HT1080 (cell line): ENCODE measurements at places on chromosomes 2 and 18. TPM values are rescaled to one million over a fixed set of nuclear protein-coding genes. Genes with fewer than 3 reads are reported as not detected.
A peak's percentile ranks its signal among the peaks of the same experiment; 100 is the strongest.

The DAPL1 gene
- not detected in 2 replicates for total RNA-seq

The SPHKAP gene
- not detected in 2 replicates for total RNA-seq

The IHH gene
- not detected in 2 replicates for total RNA-seq

The PAIP2B gene
- total RNA-seq, result 0.08 and 0.10 TPM in 2 replicates

The UGT1A3 gene
- total RNA-seq, result not detected in 2 replicates

The LBX2 gene
- 0.84 and 4.0 TPM in 2 replicates for total RNA-seq

The ACMSD gene
- total RNA-seq, result not detected in 2 replicates

DNA sequence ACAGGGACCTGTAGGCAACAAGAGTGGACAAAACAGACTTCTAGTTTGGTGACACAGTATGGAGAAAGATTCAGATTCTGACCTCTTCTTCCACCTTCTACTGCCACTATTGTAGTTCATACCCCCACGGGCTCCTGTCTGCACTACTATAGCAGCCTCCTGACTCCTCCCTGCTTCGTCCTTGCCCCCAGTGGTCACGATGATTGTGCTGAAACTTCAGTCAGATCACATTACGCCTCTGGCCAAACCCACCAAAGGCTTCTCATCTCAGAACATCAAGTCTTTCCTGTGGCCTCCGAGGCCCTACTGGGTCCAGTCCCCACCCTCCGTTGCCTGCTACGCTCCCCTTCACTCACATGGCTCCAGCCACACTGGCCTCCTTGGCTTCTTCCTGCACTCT lies 147.6 kb downstream of the CYP26B1 start:
- DNase-seq, result no peak

DNA sequence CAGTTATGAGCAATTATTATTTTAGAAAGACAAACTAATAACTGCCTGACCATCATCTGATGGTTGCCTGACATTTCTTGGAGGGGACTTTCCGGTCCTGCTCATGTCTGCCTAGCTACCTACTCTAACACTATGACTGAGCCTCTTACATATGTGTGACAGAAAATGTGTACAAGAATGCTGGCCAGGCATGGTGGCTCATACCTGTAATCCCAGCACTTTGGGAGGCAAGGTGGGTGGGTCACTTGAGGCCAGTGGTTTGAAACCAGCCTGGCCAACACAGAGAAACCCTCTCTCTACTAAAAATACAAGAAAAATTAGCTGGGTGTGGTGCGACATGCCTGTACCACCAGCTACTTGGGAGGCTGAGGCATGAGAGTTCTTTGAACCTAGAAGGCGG lies 666.3 kb downstream of the KCNJ3 start:
- no peak for DNase-seq

GRCh38 chr18:75246721-75247610 lies 36.4 kb downstream of the TSHZ1 start:
- no peak for DNase-seq

GRCh38 chr2:96407041-96407918 lies 71.7 kb downstream of the NCAPH start:
- DNase-seq, result peak; percentile 30

DNA sequence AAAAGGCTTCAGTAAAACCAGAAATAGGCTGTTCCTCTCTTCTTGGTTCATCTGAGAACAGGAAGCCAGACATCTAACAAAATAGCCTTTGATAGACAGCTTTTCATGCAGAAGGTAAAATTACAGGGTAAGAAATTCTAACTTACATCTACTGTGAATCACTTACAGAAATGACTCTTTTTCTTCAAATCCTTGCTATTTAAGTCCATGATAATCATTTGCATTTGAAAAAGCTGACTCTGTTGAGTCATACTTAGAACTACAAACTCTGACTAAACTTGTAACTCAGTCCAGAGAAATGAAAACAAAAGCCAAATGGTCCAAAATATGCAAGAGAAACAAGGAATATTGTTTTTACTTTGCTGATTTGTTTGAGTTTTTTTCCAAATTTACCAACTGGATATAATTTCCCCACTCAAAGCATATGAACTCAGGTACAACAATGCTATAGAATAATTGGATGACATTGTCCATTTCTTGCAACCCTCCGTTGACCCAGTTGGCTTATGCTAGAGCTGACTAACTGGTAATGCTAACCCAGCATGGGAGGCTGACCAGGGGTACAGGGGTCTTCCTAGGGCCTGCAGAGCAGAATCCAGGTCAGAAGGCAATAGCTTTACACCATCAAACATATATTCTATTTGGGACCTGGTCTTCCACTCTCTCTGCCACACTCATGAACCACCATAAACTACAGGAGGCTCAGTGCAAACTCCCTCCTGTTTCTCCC lies 18.8 kb upstream of the MREG start:
- DNase-seq, result peak; percentile 75

GRCh38 chr2:11631462-11631861 lies 38.5 kb downstream of the NTSR2 start:
- DNase-seq, result no peak

- no peak for DNase-seq
These were observed 15.0 kb downstream of the CRACDL start for GRCh38 chr2:98921062-98921461.

GRCh38 chr2:58099096-58099769 lies 52.6 kb downstream of the VRK2 start:
- DNase-seq, result no peak

- DNase-seq, result no peak
These were observed 102.8 kb upstream of the CTDP1 start for GRCh38 chr18:79576686-79577351.

GRCh38 chr2:8552293-8552801 lies 129.5 kb upstream of the ID2 start:
- DNase-seq, result no peak

GRCh38 chr18:55349685-55350084 lies 238.3 kb downstream of the TCF4 start:
- no peak for DNase-seq

GRCh38 chr18:79479761-79480161 lies 84.0 kb downstream of the NFATC1 start:
- DNase-seq, result no peak

GRCh38 chr2:12804091-12804856 lies 87.5 kb downstream of the TRIB2 start:
- DNase-seq, result no peak

DNA sequence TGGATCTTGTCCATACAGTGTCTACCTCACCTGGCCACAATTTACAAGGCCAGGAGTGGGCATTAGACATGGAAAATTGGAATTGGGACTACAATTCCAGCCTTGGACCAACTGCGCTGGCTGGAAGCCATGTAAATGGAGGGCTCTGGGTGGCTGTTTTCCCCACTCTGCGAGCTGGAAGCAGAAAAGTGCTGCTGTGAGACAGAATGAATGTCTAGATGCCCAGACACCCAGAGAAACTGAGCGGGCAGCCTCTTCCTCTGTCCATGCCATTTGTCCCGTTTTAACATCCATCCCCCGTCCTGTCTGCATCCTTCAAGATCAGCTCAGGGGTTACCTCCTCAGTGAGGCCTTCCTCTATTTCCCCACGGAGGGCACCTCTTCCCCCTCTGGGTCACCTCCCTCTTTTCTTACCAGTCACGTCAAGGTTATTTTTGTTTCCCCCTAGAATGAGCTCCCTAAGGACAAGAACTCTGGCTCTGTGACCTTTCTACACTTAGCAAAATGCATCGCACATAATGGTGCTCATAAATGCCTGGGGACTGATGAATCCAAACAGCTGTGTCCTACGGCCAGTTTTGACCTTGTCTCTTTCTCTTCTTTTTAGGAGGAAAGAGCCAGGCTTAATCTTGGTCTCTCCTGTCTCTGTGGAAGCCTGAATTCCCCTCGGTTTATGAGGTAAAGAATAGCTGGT lies 41.2 kb downstream of the MCFD2 start:
- no peak for DNase-seq

DNA sequence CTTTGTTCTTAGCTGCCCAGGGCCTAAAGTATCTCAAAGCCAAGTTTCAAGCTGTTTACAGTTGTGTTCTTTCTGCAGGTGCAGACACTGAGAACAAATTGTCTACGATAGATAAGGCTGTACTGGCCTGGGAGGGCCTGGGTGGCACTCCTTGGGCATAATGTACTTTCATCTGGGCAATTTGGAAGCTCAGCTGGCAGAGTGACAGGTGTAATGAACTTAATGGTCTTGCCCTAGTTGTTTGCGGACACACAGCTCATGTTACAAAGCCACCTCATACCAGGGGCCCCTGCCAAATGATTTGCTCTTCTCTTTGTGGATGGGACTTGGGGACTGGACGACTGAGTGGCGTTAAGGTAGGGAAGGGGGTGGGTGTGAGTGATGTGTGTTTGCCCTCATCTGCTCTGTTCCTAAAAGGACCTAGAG lies 4.3 kb downstream of the LDLRAD4 start:
- no peak for DNase-seq

GRCh38 chr2:34806396-34806795 lies 1207.3 kb upstream of the FAM98A start:
- peak; percentile 2 for DNase-seq

GRCh38 chr2:182592691-182593393 lies 123.2 kb upstream of the DNAJC10 start:
- no peak for DNase-seq

DNA sequence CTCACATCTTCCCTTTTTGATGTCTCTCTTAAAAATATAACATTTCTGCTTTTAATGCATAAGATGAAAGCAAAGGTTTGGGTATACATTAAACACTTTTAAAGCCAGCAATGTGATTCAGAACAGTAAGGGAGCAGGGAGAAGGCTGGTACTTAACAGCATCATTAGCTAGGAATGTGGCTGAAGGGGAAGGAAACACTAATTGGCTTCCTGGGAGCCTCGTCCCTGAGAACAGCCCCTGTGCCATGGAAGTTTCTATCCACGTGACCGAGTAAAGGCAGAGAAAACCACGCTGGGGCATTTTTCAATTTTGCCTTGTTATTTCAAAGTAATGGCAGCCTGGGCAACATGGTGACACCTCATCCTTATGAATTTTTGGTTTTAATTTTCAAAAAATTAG lies 109.2 kb upstream of the GPC1 start:
- DNase-seq, result no peak

- DNase-seq, result no peak
These were observed 30.6 kb downstream of the CYP26B1 start for GRCh38 chr2:72117029-72117428.

GRCh38 chr2:1811258-1811970 lies 67.1 kb upstream of the PXDN start:
- no peak for DNase-seq

GRCh38 chr2:46901611-46902010 lies 14.0 kb downstream of the MCFD2 start:
- no peak for DNase-seq

GRCh38 chr2:122656403-122656802 lies 901.0 kb downstream of the TSN start:
- no peak for DNase-seq

- DNase-seq, result no peak
These were observed 15.0 kb downstream of the ZBTB7C start for GRCh38 chr18:48394176-48394575.
